ENCODE measurements at places on chromosomes 5 and 9.

DNA sequence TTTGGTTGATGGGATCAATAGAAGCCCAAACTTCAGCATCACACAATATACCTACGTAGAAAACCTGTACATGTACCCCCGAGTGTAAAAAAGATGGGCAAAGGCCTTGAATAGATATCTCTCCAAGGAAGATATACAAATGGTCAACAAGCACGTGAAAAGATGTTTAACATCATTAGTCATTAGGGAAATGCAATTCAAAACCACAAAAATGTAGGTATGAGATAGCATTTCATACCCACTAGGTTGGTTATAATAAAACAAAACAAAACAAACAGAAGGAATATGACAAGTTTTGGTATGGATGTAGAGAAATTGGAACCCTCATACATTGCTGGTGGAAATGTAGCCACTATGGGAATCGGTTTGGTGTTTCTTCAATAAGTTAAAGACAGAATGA lies 33.1 kb upstream of the PPARGC1B start:
- no peak for DNase-seq

- DNase-seq = no peak
Observed at GRCh38 chr5:4700069-4700468, 440.1 kb upstream of the ADAMTS16 start.

DNA sequence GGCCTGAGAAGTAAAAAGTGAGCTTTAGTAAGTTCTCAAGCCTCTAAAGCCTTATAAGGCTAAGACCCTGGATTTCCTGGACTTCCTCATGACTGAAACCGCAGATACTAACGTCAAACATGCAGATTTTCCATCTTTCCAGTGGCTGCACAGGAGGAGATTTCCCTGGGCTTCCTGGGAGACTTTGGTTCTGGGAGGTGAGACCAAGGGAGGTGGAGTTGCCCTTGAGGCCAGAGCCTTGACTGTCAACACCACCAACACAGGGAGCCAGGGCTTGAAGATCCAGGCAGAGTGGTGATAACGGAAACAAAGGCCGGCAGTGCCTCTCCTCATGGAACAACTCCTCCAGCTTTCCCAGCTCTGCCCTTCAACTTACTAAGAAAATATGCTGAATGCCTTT lies 144.7 kb upstream of the LRRTM2 start:
- DNase-seq = no peak

GRCh38 chr9:115938479-115938878 lies 215.1 kb upstream of the PAPPA start:
- no peak for DNase-seq

- peak; percentile 35 for DNase-seq
Observed at GRCh38 chr9:5825223-5825622, 7.7 kb downstream of the ERMP1 start.

GRCh38 chr9:80435591-80435990 lies 863.8 kb downstream of the TLE4 start:
- DNase-seq = no peak

DNA sequence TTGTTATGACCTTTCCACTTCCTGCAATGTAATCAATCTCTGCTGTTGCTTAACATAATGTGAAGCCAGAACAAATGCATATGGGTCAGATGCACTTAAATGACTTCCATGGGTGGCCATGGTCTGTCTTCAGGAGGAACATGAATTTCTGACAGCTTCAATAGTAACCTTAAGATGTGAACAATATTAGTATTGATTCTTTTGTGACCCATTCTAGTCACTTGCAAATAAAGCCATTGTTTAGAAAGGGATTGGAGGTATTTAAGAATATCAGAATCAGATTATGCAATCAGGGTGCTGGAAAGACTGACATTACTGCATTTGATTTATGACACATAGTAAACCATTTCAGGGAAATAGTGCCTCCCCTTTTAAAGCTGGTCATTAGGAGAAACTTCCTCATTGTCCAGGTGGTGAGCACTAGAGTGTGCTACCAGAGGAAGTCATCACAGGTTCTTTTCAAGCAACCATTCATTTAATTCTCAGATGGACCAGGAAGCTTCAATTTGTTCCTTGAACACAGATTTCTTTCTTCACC lies 32.1 kb downstream of the GRIN3A start:
- no peak for DNase-seq

DNA sequence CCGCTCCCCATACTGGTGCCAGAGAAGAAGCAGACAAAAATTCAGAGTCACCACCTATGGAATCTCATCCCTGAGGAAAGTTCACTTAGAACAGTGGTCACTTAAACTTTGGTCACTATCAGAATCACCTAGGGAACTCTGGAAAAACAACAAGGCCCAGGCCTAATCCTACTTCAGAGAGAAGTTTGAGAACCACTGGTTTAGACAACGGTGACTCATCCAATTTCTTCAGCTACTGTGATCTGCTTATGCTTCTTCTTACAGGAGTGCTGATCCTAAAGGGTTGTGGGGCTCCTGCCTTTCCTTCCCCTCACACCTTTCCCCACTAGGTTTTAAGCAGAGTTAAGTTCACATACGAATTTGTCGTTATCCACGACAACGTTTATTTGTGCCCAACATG lies 194.7 kb upstream of the KLF4 start:
- peak; percentile 43 for DNase-seq

DNA sequence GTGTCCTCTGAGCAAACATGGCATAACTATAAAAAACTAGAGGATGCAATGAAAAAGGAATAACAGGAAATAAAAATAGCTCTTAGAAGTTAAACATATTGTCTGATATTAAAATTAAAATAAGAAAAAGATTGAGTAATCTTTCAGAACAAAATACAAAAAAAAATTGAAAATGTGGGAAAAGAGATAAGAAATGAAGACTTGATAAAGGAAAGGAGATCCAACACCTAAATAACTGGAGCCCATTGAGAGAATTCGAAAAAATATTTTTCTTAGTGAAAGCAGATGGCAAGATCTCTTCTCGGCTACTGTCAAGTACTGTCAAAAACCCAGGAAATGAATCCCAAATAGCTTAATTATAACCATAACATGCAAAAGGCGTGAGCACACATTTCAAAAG lies 24.9 kb downstream of the LIFR start:
- DNase-seq = no peak

DNA sequence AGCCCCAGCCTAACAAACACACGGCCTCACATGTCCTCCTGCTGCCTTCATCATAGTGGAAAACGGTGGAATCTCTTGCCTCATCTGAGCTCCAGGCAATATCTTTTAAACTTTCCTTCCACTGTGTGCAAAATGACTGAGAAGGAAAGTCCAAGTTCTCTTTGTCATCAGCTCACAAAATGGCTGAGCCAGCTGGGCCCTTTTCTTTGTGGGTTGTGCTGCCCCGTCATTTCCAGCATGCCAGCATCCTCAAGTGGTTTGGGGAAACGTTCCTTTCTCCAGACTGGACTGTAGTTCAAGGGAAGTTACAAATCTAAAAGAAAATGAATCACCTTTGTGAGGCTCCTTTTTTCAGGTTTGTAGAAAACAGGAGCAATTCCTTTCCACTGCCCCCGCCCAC lies 171.1 kb upstream of the FSTL4 start:
- no peak for DNase-seq

GRCh38 chr5:34674187-34674586 lies 18.1 kb downstream of the RAI14 start:
- no peak for DNase-seq

- DNase-seq = no peak
Observed at GRCh38 chr9:122800066-122801060, at the start of gene OR1K1. Gene OR1K1 (plus strand): TSS chr9:122800123. CDS start chr9:122800123, 0 bp downstream.

- no peak for DNase-seq
Observed at GRCh38 chr9:19552282-19553105, 143.7 kb downstream of the ACER2 start.

- DNase-seq = no peak
Observed at GRCh38 chr9:77495834-77496671, 152.1 kb downstream of the GNA14 start.

- DNase-seq = no peak
Observed at GRCh38 chr9:136013524-136014034, 52.4 kb upstream of the UBAC1 start.

- no peak for DNase-seq
Observed at GRCh38 chr9:109542922-109543321, 44.8 kb upstream of the PTPN3 start.

- DNase-seq = no peak
Observed at GRCh38 chr5:177447611-177448243, 1.1 kb downstream of the PRR7 start.

GRCh38 chr5:12214267-12215015 lies 310.2 kb upstream of the CTNND2 start:
- no peak for DNase-seq

DNA sequence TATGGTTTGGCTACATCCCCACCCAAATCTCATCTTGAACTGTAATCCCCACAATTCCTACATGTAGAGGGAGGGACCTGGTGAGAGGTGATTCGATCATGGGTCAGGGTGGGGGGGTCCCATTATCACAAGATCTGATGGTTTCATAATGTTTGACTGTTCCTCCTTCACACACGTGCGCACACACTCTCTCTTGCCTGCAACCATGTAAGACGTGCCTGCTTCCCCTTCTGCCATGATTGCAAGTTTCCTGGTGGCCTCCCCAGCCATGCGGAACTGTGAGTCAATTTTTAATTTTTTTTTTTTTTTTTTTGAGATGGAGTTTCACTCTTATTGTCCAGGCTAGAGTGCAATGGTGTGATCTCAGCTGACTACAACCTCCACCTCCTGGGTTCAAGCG lies 27.0 kb downstream of the FAM169A start:
- DNase-seq = peak; percentile 52

DNA sequence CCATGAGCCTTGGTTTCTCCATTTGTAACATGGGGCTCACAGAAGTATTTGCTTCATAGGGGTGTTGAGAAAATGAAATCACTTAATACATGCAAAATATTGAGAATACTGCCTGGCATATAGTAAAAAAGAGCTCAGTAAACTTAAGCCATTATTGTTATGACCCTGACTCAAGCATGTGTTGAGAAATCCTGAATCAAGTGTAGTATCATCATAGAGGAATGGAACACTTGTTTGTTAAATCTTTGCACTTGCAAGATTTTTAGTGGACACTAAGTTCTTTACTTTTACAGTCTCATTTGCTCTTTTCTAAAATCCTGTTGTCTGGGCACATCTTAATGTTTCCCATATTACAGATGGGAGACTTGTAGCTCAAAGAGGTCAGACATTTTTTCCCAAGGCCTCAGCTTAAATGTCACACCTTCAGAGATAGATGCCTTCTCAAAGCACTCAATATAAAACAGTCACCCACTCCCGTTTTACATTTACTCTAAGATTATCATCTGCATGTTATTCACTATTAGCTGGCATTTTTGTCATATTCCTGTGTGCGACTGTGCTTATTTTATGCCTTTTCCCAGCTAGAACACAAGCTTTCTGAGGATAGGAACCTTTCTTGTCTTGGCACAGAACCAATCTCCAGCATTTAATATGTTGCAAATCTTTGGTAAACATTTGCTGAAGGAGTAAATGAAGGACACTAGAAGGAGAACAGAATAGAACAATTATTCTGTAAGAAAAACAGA lies 250.0 kb upstream of the TNC start:
- no peak for DNase-seq

GRCh38 chr9:129280236-129280622 lies 102.2 kb upstream of the IER5L start:
- no peak for DNase-seq

DNA sequence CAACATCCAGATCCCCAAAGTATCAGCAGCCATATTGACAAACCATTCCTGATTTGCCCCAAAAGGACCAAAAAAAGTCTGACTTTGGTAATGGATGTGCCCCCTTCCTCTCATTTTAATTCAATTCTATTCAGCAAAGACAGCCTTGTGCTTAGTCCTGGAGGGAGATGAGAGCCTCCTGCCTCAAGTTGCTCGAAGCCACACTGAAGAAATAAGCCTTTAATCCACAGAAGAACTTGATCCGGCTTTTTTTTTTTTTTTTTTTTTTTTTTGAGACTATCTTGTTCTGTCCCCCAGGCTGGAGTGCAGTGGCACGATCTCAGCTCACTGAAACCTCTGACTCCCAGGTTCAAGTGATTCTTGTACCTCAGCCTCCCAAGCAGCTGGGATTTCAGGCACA lies 8.4 kb upstream of the PAX5 start:
- no peak for DNase-seq

GRCh38 chr5:96065685-96066385 lies 104.2 kb upstream of the ELL2 start:
- DNase-seq = no peak

- DNase-seq = peak; percentile 76
Observed at GRCh38 chr5:56440871-56441740, 208.0 kb upstream of the ANKRD55 start.

DNA sequence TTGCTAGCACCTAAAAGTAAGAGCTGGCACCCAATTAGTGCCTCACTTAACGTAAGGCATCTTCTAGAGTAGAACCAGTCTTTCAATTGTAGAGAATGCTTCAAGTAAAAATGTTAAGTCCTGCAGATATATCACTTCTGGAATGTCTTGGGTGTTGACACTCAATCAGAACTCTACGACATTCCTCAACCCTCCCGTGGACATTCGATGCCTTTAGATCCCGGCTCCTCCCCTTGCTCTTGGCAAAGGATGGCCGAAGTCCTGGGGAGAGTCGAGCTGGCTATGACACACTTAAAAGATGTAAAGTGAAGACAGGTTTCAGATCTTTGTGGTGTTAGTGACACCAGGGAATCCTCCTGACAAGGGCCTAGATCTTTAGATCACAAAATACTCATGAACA lies 87.5 kb upstream of the ERCC6L2 start:
- DNase-seq = no peak

GRCh38 chr9:77177894-77178794 lies 810 bp downstream of the VPS13A start:
- no peak for DNase-seq

DNA sequence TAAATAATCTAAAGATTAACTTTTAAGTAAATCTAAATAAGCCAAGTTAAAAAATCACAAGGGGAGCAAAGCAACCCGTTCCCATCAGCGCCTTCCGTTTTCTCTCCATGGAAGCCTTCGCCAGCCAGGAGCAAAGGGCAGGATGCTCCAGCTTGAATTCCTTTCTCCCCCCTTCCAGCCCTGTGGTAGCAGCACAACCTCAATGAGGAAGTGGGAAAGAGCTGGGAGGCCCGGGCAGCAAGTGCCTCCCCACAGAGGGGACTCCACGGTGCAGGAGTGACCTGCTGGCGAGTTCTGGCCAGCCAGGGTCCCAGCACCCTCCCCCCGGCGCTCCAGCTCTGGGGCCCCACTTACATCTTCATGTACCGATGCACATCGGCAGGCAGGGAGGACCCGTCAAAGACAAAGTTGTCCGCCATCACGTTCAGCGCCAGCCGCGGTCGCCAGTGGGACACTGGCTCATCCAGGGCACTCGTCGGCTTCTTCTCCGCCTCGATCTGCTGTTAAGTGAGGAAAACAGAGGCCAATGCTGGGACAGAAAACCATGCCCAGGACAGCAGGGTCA lies 6.3 kb downstream of the CLPTM1L start:
- DNase-seq = no peak

DNA sequence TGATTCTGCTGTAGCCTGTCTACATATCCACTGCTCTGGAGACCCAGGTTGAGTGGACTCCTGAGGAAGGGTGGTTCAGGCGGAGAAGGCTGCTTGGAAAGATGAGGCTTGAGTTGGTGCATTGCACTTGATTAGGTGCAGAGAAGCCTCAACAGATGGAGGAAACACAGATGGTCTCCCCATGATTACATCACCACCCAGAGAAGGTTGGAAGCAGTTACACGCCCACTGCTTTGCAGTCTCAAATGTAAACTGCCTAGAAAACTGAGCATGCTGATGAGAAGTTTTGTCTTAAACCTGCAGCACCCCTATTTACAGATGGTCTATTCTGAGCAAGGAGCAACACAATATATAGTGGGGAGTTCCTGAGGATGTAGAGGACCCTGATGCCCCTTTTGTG lies 266.6 kb downstream of the PIK3R1 start:
- DNase-seq = no peak
